Sigmoid colon (tissue), 7 donors: ENCODE measurements at places on chromosomes 12 and 14.
A peak's percentile ranks its signal among the peaks of the same experiment; 100 is the strongest.

DNA sequence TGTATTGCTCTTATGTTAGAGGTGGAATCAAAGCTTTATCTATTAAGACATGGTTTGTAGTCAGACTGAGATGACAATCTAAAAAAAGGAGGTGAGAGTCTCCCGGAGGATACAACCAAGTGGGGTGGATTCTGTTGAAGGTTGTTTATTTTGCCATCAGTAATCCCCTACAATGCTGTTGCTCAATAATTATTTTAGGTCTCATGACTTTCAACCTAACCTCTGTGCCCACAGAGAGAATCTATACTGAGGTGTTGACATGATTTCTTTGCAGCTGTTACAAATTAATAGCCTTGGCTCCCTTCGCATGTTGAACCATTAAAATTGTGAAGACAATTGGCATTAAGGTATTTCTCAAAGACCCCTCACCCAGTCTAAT, 28.7 kb upstream of the FOS start:
- DNase-seq = no peak

DNA sequence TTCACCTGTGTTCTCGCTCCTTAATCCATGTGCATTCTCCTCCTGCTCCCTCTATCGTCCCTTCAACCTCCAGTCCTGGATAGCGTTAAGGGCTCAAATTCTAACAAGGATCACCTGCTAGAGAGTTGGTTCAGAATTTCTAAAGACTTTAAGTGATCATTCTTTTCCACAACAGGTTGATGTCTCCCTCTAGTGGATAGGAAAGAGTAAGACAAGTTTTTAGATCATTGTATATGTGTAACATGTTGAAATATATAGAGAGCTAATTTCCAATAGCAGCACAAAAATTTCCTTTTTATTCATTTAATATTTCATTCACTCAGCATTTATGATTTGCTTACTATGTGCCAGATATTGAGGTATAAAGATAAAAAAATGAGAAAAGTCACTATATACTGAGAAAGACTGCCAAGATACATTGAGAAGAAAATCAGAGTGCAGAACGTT, 9.3 kb upstream of the ESR2 start:
- DNase-seq = no peak

DNA sequence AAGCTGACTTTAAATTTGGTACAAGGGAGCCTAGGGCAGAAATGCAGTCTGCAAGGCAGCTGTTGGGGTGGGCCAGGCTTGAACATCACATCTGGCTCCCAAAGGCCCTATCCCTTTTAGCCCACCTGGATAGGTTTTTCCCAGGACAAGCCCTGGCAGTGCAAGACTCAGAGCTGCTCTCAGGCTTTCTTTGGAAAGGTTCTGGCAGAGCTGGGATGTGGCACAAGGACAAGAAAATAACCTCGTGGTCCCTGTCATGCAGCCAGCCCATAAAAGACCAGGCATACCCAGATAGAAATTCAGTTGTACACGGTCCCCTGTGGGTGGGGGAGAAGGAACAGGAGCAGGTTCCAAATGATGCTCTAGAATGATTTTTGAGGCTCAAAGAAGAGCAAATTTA, 206.9 kb downstream of the TTC7B start:
- DNase-seq = peak; percentile 84

DNA sequence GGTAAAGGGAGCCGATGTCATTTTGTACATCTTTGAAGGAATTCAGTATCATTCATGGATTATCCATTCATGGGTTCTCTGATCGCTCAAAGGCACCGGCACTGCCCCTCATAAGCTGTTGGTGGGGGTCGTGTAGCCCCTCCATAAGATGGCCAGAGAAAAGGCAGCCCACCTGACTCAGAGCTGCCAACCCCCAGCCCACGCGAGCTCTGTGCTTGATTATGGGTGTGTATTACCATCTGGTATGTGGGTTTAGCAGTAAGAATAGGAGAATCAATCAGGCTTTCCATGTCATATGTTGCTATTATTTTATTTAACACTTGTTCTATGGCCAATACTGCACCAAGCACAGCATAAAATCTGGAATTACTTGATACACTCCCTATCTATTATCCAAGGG, 32.1 kb upstream of the AMIGO2 start:
- no peak for DNase-seq

GRCh38 chr14:90111895-90112534, 50.2 kb downstream of the KCNK13 start:
- DNase-seq = no peak

- DNase-seq = no peak
Measured at GRCh38 chr12:123916729-123917128, 55.9 kb downstream of the CCDC92 start.

- DNase-seq = no peak
Measured at GRCh38 chr12:90653040-90653439, 301.9 kb downstream of the CCER1 start.

- no peak for DNase-seq
Measured at GRCh38 chr14:103815253-103815652, 32.1 kb downstream of the PPP1R13B start.

GRCh38 chr12:26833743-26834490, 923 bp upstream of the ITPR2 start:
- peak; percentile 73 for DNase-seq

DNA sequence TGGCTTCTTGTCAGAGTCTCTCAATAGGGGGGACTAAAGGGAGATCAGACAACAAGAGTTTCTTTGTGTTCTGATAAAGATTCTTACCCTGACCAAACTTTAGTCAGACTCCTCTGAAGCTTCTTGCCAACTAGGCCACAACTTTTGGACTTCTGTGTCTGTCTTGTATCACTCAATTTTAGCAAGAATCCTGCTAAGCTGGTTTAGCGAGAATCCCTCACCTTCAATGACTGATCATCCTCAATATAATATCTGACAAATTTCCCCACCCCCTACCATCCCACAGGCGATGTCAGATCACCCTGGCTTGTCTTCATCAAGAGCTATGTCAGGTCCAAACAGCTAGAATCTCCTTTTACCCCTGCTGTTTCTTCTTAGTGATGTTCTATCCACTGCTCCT, 215.2 kb downstream of the RASSF9 start:
- no peak for DNase-seq

DNA sequence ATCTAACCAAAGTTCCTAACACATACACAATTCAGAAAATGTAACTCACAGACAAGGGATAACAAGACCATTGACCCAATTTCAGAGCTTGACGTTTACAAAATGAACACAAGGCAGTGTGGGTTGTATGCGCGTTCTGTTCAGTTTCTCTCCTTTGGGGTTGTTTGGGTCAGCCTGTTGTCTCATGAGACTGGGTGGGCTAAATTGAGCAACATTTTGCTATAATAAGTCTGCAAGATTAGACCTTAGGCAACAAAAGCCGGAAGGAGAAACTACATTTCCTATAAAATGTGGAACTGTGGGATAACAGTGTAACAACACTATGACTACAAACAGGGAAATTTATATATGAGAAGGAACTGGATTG, 18.8 kb upstream of the LTA4H start:
- no peak for DNase-seq

DNA sequence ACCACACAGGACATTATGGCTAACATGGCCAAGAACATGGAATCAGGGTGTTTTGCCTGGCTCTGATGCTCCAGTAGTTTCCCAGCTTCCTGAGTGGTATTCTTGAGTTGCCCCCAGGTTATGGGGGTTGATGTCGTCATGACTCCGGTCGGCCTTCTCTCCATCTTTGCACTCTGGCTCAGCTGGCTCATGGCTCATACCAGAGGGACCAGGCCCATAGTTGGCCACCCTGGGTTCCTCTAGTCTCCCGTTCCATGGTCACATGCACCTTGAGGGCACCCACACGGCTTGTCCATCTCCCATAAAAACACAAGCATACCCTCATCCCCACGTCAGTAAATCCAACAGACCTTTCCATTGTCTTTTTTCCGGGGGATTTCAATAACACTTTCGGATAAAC, 23.7 kb upstream of the MAPKAPK5 start:
- DNase-seq = no peak
